ENCODE measurements at places on chromosomes 7 and 10.
A peak's percentile ranks its signal among the peaks of the same experiment; 100 is the strongest.

- no peak for DNase-seq
These were observed 7.4 kb downstream of the IFIT3 start for GRCh38 chr10:89335226-89335625.

DNA sequence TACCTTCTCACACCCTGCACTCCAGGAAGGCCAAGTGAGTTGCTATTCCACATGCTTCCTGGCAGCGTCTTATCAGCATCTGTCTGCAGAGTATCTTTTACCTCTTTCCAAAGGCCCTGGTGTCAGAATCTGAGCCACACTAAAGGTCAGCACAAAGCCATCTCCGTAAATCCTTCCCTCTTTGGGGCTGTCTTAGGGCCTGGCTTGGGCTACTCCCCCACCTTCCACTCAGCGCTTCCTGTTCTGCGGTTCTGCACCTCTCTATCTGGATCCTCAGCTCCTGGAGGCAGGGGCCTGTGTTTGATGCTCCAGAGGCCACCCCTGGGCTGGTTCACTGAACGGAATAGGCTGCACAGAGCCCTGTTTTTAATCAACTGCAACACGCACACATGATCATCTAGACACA lies 334.8 kb upstream of the GALNT17 start:
- DNase-seq = no peak

DNA sequence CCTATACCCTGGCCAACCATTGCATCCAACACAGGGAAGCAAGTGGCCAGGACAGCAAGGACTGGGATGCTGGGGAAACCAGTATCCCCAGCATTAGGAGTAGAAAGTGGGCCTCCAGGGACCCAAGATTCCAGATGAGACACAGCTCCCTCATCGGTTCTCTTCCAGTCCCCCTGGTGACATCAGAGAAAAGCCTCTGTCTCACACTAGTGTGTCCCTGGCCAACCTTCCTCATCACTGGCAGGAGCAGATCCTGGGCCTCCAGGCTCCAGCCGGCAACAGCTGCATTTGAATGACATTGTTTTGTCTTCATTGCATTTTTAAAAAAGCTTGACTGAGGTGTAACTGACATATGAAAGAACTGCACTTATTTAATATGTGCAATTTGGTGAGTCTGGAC lies 177.3 kb upstream of the LYZL2 start:
- no peak for DNase-seq

- DNase-seq = no peak
These were observed 219.5 kb upstream of the PHYHIPL start for GRCh38 chr10:58956926-58957325.

DNA sequence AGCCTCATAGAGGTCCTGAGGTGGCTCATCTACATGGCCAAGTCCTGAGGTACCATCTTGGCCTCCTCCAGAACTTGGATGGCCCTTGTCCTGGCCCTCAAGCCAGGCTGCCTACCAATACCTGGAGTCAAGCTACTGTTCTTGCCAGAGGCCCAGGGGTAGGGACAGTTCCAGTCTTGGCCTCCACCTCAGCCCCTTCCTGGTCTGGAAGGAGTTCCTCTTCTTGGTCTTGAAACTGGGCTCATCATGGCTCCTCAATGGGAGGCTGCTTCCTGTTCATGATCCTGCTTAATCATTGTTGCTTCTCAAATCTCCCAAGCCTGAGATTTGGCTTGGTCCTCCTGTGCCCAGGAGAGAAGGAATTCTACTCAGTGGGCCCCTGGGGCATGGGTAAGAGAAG lies 3.9 kb downstream of the HPS6 start:
- no peak for DNase-seq

DNA sequence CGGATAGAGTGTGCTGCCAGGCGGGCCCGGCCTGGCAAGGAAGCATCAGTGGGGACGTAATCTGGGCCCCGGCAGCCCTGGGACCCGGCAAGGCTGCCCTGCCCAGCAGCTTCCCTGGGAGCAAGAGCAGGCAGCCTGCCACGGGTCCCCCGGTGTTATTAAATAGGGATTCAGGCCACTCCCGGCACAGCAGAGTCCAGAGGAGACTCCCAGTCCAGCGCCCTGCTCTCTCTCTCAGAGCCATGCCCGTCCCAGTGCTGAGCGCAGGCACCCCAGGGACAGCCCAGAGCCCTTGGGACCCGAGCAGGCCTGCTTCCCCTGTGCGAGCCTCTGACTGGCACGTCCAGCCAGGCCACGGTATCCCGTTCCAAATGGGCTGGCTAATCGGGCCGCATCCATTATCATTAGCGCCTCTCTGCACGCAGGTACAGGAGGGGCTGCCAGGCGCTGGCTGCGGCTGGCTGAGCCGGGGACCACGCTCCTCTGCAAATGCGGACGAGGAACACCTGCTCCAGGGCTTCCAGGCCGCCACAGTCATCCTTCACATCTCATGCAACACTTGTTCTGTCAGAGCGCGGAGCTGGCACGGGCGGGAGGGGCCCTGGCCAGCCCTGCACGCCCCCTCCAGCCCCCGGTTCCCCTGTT lies 344.2 kb upstream of the MKI67 start:
- DNase-seq = no peak

GRCh38 chr10:61901829-61902444 lies 438 bp downstream of the ARID5B start:
- DNase-seq = peak; percentile 55

- DNase-seq = no peak
These were observed 534.3 kb downstream of the GRM8 start for GRCh38 chr7:126718419-126718818.

- DNase-seq = peak; percentile 36
These were observed 119.3 kb downstream of the CABCOCO1 start for GRCh38 chr10:61781969-61782403.

GRCh38 chr10:71302874-71303568 lies 16.0 kb upstream of the SLC29A3 start:
- DNase-seq = peak; percentile 68

DNA sequence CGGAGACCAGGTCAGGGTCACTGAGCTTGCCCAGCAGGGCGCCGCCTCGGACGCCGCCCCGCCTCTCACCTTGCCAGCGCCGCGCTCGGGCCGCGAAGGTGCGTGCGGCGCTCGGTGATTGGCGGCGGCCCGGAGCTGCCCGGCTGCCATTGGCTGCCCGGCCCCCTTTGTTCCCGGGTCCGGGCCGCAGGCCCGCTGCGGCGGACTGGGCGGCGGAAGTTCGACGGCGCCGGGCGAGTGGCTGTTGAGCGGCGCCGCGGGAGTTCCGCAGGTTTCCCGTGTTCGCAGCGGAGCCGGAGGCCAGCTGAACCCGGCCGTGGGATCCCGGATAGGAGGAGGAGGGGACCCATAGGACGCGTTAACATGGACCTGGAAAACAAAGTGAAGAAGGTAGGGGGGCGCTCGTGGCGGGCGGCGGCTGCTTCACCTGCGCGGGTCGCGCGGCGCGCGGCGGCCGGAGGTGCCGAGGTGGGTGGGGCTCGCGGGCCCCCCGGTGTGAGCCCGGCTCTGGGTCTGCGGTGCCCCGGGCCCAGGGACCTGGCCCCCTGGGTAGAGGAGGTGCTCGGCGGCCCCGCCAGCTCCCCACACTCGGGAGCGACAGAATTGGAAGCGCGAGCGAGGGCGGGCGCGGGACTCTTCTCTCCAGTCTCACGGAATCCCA lies at the start of gene TES:
TES (plus strand) TSS at position 195 of the 661 bp plus-strand sequence; CDS start at position 364, 169 bp downstream.
- peak; percentile 34 for DNase-seq

- no peak for DNase-seq
These were observed 1071.5 kb upstream of the C7orf33 start for GRCh38 chr7:147519062-147519461.

- no peak for DNase-seq
These were observed 58.4 kb downstream of the FOXP2 start for GRCh38 chr7:114472896-114473512.

GRCh38 chr7:44805950-44806349 lies 9.5 kb downstream of the PPIA start:
- no peak for DNase-seq

DNA sequence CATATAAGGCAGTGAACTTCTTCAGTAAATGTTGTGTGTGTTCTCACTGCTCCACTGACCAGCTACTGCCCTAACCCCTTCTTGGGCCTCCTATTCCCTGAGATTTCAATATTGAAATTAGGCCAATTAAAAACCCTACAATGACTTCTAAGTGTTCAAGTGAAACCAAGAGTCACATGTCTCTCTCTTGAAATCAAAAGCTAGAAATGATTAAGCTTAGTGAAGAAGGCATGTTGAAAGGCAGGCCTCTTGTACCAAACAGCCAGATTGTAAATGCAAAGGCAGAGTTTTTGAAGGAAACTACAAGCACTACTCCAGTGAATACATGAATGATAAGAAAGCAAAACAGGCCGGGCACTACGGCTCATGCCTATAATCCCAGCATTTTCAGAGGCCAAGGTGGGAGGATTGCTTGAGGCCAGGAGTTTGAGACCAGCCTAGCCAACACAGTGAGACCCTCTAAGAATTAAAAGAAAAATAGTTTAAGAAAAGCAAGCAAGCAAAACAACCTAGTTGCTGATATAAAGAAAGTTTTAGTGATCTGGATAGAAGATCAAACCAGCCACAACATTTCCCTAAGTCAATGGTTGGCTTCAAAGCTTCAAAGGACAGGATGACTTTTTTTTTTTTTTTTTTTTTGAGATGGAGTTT lies 22.3 kb downstream of the BRAF start:
- DNase-seq = no peak

DNA sequence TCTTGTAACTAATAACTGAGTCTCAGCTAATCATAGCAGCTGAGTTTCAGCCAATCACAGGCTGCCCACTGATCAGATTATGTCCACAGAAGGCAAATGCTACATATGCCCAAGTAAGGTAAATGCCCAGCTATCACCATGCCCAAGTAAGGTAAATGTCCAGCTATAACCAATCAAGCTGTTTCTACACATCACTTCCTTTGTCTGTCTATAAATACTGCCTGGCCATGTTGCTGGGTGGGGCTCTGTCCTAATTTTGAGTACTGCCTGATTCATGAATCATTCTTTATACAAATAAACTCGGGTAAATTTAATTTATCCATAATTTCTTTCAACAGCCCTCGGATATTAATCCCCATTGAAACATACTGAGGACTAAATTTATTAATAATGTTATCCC lies 312.4 kb downstream of the CACNA2D1 start:
- no peak for DNase-seq

- DNase-seq = no peak
These were observed 27.9 kb downstream of the MTURN start for GRCh38 chr7:30162622-30163124.

- no peak for DNase-seq
These were observed 4.3 kb upstream of the PTPRN2 start for GRCh38 chr7:158591944-158592343.

DNA sequence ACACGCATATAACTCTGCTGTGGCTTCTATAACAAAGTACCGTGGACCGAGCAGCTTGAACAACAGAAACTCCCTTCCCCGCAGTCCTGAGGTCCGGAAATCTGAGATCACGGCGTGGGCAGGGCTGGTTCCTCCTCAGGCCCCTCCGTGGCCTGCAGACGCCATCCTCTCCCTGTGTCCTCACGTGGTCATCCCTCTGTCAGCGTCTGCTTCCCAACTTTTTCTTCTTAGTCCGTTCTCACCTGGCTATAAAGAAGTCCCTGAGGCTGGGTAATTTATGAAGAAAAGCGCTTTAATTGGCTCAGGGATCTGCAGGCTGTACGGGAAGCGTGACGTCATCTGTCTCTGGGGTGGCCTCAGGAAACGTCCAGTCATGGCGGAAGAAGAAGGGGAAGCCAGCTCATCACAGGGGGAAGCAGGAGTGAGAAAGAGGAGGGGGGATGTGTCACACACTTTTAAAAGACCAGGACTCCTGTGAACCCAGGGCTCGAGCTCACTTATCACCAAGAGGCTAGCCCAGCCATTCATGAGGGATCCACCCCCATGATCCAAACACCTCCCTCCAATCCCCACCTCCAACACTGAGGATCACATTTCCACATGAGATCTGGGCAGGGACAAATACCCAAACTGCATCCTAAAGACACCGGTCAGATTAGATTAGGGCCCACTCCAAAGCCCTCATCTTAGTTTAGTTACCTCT lies 91.2 kb upstream of the INSIG1 start:
- peak; percentile 77 for DNase-seq

GRCh38 chr10:21403256-21404015 lies 122.0 kb downstream of the SKIDA1 start:
- no peak for DNase-seq

- peak; percentile 51 for DNase-seq
These were observed 35.2 kb downstream of the PANK1 start for GRCh38 chr10:89609833-89610346.

DNA sequence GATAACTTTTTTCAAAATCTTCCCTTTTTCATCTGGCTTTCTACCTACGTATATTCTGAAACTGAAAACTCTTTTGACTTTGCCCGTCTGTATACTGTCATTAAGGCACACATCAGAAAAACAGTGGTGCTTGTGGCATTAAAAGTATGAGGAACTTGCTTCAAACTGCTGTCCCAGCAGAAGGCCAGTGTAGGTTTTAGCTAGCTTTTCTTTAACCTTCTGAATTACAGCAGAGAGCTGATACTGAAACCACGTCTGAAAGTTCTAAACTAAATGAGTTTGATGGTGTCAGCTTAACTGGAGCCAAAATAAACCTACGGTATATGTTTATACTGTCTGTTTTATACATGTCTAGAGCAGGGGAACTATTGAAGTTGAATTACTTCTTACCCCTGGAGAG lies 283.4 kb downstream of the TFEC start:
- DNase-seq = no peak

GRCh38 chr7:75621124-75621523 lies 117.6 kb downstream of the HIP1 start:
- DNase-seq = no peak

DNA sequence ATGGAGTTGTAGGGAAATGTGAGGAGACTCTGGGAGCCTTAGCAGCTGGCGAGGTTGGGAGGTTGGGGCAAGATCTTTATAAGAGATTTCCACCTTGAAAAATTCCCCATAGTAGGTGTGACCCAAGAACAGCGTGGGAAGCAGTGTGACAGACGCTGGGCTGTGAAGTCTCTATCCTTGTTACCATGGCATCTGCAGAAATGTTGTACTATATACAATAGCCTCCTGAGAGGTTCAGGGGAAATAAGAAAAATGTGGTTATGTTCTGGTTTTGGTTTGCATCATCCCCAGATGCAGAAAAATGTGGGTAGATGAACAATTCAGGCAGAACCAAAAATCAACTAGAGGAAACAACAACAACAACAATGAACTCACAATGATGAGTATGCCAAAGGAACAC lies 498.6 kb downstream of the SH2D4B start:
- DNase-seq = no peak

Measured in erythroblast (primary cell).